Stimulated activated CD4-positive, alpha-beta T cell treated with anti-CD3 and anti-CD28 coated beads, Interleukin-15, amount 100 ng/mL, for 48 hours (primary cell): ENCODE measurements at places on chromosomes 2 and 18.

DNA sequence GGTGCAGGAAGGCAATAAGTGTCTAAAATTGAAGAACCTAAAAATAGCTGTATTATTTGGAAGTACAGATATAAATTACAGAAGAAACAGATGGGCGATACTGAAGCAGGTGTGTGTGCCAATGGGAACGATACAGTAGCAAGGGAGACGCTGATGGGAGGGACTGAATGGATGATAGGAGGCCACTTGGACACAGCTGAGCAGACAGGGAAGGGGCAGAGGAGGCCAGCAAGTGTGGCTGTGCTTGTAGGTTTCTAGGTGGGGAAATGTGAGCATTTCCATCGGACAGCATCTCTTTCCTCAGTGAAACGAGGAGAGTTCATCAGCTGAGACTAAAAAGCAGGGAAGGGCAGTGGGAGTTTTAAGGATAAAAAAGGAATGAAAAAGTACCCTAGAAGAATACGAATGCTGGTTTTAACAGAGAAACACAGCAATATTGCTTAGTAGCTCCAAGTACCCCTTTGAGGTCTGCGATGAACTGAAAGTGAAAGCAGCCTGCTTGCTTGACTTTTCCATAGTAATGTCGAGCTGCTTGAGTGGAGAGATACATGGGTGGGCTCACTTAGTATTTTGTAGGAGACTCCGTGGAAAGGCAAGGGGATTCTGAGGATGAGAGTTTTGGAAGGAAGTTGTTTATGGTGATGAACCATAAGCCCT, 91.7 kb upstream of the EPC2 start:
- DNase-seq: no peak

- no peak for DNase-seq
Measured at GRCh38 chr2:66581339-66582103, 146.6 kb downstream of the MEIS1 start.

DNA sequence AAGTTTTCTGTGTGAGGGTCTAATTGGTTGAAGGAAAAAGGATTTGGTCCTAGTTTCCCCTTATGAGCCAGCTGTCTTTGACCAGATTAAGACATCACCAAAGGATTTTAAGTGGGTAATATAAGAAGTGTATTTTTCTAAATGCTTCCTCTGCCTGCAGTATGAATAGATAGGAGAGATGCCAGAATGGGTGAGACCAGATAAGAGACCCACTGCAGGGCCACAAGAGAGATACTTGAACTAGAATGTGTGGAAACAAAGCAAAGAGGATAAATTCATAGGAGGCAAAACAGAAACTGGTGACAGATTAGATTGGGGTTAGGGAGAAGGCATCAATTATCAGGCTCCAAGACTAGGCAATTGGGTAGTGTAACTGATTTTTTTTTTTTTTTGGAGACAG, 1.1 kb upstream of the HDHD2 start:
- no peak for DNase-seq

- no peak for DNase-seq
Measured at GRCh38 chr2:147711031-147711430, 133.8 kb upstream of the ACVR2A start.

- DNase-seq: no peak
Measured at GRCh38 chr2:197851451-197851850, 47.1 kb downstream of the PLCL1 start.

DNA sequence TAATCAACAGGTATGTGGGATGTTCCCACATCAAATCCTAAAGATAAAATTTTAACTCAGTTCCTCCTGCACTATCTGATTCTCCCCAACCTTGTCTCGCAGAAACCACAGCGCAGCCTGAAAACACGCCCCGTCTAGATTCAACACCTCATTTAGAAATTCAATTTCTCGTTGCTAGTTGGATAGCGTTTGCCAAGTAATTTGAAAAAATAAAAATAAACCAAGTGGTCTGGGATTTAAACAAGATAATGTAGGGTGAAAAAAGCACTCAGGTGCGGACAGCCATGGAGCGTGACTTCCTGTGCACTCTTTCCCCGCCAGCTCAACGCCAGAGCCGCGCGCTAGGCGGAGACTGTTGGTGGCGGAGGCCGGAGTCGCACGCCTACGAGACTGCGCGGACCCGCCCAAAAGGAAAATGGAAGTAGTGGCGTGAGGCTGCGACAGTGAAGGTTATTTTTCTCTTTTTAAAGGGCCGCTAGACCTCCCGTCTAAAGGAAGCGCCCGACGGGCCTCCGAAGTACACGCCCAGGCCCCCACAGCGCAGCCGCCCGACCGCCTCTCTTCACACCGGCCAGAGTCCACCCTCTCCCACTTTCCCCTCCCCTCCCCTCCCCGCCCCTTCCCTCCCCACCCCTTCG, 615 bp upstream of the CCNT2 start:
- DNase-seq: no peak

DNA sequence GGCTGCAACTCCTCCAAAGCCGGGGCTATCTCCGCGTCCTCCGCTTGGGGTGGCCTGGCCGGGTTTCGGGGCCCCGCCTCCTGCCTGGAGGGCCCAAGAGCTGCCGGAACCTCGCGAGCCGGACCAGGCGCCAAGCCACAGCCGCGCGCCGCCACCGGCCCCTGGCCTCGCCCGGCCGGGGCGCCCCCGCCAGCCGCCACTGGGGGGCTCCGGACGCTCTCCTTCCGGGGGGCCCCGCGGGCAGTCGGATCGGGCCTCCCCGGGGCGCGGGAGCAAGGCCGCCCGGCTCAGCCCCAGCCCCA, 17.4 kb upstream of the HAAO start:
- DNase-seq: no peak

DNA sequence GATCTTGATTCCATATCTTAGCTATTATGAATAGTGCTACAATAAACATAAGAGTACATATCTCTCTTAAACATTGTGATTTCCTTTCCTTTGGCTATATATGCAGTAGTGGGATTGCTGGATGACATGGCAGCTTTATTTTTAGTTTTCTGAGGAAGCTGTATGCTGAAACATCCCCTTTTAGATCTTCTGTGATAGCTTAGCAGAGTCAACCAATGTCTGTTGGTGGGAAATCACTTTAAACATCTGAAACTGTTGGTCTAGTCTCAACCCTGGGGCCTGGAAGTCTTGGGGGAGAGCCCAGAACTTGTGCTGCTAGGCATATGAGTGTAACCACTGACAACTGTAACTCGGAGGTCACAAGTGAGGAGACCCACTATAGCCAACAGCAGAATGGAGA, 378.6 kb upstream of the SLC14A2 start:
- no peak for DNase-seq

GRCh38 chr18:77395953-77396352, 146.3 kb downstream of the GALR1 start:
- no peak for DNase-seq

DNA sequence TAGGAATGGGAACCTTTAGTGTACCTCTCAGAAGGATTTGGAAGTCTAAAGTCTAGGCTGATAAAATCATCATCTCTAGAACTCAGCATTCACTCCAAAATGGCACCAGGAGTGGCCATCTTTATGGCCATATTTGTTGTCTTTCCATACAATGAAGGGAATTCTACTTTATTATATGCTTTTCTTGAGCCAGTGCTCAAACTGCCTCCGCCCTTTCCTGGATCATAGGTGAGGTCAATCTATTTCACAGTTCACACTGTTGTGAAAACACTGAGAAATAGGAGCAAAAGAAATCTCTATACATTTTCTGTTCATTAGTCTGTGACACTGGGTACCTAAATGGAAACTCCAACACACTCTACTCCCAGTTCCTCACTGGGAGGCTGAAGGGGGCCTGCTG, 55.6 kb downstream of the SP110 start:
- DNase-seq: no peak

DNA sequence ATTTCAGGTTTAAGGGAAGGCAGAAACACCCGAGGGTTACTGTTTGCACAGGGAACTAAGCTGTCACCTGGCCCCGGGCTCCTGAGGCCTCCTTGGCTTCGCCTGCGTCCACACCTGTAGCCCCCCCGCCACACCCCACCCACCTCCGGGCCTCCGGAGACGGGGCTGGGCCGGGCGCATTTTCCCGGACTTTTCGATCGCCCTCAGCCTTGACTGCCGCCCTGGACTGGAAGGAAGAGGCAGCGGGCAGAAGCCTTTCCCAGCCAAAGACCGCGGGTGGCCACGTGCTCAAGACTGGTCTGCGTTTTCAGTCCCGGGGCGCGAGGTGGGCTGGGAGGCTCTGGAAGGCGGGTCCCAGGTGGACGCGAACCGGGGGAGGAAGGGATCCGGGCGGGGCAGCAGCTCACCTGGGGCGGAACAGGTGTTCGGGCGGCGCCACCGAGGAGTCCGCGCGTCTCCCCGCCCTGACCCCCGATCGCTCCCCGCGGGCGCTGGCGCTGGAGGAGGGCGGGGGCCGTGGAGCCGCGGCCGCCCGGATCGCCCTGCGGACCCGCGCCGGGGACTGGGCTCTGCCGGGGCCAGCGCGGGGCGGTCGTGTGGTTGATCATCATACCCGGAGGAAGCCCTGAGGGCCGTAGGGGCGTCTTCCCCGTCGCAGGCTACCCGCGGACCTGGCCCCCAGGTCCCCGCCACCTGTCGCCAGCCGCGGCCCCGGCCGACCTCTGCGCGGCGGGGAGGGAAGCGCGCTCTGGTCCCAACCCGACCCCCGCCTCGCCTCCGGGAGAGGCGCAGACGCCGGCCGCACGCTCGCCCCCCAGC, 3.2 kb downstream of the ID2 start:
- peak; percentile 42 for DNase-seq

DNA sequence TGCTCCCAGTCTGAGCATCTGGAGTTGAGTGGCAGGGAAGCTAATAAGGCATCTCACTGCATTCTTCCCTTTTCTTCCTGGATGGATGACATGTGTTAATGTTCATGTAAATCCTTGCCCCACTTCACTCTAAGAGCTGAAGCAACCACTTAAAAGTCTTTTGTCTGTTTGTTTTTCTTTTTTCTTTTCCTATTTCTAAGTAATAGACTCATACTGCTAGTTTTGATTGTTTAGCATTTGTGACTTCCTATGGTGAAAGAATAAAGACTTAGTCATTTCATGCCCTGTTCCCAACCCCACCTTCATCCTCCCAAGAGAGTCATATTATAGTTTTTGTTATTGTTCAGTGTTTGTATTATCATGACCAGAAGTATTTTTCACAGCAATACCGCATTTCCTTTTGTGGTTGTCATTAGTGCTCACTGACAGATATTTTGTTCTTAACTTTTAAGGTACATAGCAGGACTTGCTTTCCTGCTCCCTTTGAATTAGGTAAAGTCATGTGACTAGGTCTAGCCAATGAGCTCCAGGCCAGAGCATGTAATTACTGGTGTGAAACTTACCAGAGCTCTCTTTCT, 18.1 kb upstream of the SPP2 start:
- no peak for DNase-seq

DNA sequence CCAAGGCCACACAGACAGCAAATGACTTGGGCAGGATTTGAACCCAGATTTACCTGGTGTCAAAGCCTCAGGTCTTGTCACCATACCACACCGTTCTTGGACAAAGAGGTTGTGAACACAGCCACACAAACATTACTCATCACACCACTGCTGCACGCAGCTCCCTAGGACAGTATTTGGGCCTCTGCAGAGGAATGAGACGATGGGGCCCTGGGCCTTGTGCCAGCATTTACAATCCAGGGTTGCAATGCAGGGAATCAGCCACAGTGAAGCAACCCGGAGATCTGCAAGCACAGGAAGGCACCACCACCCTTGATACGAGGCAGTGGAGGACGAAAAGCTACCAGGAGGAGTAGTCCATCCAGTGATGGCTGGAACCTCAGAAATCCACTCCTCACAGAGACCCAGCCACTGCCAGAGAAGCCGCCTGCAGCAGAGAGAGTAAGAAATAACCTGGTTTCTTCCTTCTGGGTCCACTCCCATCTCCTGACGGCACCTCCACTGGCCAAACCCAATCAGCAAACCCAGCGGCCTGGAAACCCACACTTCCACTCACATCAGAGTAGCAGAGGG, 3.7 kb upstream of the MTCL1 start:
- no peak for DNase-seq

DNA sequence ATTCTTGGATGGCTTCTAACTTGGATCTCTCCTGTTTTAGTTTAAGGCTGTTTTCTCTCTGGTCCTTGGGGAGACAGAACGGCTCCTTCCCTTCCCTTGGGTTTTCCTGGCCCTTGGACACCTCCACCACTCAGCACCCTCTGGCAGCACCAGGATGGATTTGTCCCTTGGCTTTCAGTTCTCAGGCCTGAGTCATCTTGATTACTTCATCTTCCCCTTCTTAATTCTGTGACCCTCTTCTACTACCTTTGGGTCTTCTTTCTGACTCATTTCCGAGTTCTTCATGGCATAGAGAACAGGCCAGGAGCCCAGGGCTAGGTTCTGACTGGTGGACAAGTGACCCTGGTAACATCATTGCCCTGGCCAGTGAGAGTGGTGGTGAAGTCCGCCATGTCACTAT, 14.9 kb downstream of the IGFBP2 start:
- DNase-seq: no peak
